ENCODE measurements at places on chromosomes 7 and 10.

DNA sequence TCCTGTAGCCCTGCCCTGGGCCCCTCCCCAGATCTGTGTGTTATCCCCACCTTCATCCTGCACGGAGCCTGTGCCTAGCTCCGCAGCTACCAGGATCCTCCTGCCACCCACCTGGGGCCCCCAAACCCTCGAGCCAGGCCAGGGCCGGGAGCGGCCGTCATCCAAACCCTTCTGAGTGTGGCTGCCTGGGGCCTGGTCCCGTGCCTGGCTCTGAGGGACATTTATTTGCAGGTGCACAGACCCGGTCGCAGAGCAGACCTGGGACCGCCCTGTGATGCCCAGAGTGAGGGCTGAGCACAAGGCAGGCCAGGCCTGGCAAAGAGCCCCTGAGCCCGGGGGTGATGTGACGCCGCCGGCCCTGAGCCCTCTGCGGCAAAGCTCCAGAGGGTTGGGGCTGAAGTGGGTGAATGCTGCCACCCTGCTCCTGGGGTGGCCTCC lies 27.4 kb upstream of the INPP5A start:
- no peak for DNase-seq

GRCh38 chr7:99258501-99258900 lies 14.1 kb upstream of the MYH16 start:
- DNase-seq: no peak

DNA sequence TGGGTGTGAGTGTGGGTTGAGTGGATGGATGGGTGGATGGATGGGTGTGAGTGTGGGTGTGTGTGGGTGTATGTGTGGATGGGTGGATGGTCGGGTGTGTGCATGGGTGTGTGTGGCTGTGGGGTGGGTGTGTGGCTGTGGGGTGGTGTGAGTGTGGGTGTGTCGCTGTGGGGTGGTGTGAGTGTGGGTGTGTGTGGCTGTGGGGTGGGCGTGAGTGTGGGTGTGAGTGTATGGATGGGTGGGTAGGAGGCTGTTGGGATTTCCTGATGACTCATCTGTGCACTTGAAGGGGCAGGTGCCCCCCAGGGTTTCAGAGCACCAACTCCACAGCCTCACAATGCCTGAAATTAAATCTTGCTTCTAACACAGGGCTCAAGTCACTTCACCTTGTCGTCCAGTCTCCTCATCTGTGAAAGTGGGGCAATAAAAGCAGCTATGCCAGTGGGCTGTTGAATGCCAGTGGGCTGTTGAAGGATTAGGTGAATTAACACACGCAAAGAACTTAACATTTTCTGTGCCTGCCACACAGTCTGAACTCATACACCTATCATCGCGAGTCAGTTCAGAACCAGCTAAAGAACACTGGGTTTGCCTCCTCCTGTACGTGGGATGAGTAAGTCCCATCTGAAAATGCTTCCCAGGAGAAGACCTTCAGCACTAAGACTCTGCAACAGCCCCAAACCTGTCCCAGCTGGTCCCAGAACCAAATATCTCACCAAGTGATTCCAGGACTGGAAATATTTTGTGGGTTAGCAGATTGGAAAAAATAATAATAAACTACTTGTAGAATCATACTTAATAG lies 32.0 kb downstream of the SFMBT2 start:
- no peak for DNase-seq

- DNase-seq: no peak
These were observed 156.8 kb upstream of the FRMD4A start for GRCh38 chr10:14487488-14487883.

- DNase-seq: no peak
These were observed 144.9 kb upstream of the AHR start for GRCh38 chr7:17153536-17153935.

DNA sequence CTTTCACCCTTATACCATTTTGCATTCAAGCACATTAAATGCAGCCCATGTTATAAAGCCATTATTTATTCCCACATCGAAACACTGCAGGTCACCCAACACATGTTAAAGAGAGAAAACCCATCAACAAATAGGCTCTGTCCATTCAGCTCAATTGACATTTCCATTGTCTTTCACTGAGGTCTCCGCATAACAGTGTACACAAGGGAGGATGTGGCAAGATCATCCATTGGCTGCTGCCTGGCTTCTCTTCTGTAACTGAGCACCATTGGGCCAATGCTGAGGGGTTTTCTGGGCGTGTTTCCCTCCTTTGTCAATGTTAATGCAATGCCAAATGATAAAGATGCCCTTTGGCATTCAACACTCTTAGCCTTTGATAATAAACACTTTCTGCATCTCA lies 278.1 kb upstream of the SP4 start:
- DNase-seq: no peak

DNA sequence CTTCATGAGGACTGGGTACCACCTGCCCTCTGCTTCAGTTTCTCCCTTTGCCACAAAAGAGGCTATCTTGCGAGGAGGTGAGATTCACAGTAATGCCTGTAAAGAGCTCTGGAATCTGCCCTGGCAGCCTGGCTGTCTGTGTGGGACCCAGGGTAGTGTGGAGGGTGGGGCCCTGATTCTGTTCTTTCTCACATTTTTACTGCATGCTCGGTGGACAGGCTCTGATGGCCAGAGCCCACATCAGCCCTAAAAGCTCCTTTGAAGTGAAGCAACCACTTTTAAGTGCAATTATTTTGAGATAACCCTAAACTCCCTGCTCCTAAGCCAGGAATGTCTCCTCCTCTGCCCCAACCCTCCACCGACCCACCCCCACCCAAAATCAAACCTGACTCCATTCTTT lies 92.1 kb upstream of the PODXL start:
- no peak for DNase-seq

- no peak for DNase-seq
These were observed 30.0 kb downstream of the NUDT1 start for GRCh38 chr7:2272031-2272430.

GRCh38 chr7:114431189-114431588 lies 16.6 kb downstream of the FOXP2 start:
- no peak for DNase-seq

DNA sequence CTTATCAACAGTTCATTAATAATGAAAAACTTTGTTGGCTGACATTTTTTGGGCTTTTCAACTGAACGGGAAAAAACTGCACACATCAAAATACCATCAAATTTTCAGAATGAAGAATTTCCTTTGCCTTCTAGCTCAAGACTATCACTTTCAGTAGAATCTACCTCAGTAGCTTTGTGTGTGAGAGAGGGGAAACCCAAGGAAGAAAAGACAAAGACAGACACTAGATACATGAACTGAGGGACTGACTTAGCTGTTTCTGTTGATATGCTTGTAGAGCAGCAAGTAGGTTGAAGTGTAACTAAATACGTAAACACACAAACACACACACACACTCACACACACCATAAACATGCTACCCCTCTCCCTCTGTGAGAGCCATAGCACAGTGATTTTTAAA lies 257.1 kb downstream of the CDK14 start:
- no peak for DNase-seq

- DNase-seq: no peak
These were observed 72.5 kb upstream of the CC2D2B start for GRCh38 chr10:95835149-95835860.

DNA sequence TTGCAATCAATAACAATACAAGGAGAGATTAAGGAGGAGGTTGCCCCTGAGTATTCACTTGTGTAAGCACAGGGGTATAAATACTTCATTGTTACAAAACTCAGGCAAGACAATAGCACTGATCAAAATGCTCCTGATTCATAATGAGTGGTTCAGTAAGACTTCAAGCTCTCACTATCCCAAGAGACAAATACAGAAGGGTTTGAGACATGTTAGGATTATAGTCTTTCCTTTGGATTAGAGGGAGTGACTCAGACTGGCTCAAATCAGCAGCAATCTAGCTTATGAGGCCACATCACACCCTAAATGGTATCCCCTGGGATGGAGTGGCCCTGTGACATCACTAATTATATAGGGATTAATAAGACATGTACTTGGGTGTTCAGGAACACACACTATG lies 167.2 kb upstream of the HGF start:
- no peak for DNase-seq

DNA sequence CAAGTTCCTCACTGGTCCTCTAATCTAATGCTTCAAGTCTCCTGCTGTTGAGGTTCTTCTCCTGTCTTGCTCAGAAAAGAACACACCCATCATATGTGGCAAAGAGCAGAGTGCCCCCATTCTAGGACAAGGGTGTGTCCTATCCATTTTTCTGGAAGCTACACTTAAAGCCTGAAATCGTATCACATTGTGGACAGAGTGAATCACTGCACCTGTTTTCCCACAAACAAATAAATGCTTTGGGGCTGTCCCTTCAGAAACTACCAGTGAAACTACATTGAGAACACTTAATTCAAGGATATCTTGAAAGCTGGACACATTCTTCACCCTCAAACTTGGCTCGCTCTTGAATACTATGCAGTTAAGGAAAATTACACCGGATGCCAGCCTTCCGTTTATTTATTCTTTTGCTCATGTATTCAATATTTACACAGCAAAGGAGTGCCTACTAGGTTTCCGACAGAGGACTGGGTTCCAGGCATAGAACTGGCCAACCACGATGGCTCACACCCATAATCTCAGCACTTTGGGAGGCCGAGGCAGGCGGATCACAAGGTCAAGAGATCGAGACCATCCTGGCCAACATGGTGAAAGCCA lies 473.0 kb downstream of the GALNT17 start:
- no peak for DNase-seq

GRCh38 chr7:96649981-96650380 lies 59.7 kb downstream of the SEM1 start:
- no peak for DNase-seq

DNA sequence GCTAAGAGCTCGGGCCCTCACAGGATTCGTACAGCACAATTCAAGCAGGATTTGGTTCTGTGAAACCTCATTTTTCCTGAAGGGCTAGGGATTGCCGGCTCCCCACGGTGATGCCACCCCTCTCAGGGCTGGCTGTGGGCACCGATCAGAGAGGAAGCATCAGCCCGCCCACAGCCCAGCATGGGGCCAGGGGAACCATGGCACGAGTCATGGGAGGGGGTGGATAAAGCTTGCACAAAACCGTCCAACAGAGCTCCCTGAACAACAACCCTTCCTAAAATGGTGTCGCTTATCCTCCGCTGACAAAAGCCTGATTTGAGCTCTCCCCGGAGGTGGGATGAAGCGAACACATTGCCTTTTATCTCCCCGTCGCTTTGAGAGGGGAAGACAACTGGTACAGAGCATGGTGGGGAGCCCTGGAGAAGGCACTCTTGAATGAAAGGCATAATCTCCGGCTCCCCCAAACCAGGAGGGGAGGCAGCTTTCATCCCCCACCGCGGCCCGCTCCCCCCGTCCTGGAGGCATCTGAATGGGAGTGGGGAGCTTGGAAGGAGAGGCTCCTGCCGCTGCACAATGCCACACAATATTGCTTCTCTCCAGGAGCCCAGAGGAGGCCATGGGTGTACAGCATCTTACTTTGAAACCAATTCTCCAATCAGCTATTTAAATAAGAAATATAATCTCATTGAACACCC lies 144.0 kb downstream of the RPS24 start:
- DNase-seq: no peak

GRCh38 chr7:120740348-120740747 lies 117.6 kb downstream of the TSPAN12 start:
- DNase-seq: no peak

DNA sequence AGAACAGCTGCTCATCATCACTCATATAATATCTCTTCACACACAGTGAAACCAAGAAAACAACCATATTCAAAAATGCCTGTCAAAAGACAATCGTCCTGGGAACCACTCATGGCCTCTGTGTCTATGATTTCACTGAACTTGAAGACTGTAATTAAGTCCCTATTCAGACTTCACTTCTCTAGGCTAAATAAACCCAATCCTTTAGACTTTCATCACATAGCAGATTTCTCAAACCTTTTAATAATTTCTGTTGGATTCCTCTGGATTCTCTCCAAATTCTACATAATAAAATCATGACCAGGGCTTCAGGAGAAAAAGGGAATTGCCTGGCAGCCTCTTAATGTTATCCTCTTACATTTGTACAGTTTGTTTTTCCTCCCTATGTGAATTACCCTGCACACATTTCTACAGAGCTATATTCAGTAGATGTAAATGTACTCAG lies 201.1 kb downstream of the LRRN3 start:
- no peak for DNase-seq

DNA sequence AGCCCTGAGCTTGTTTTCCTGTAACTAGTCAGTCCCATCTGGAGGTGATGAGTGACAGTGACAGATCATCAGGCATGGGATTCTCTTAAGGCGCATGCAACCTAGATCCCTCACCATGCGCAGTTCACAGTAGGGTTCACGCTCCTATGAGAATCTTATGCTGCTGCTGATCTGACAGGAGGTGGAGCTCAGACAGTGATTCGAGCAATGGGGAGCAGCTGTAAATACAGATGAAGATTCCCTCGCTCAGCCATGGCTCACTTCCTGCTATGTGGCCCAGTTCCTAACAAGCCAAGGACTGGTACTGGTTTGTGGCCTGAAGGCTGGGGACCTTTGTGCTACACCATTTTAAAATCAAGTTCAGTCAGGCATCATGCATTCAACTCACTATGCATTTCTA lies 221.7 kb downstream of the KIAA1217 start:
- DNase-seq: no peak

DNA sequence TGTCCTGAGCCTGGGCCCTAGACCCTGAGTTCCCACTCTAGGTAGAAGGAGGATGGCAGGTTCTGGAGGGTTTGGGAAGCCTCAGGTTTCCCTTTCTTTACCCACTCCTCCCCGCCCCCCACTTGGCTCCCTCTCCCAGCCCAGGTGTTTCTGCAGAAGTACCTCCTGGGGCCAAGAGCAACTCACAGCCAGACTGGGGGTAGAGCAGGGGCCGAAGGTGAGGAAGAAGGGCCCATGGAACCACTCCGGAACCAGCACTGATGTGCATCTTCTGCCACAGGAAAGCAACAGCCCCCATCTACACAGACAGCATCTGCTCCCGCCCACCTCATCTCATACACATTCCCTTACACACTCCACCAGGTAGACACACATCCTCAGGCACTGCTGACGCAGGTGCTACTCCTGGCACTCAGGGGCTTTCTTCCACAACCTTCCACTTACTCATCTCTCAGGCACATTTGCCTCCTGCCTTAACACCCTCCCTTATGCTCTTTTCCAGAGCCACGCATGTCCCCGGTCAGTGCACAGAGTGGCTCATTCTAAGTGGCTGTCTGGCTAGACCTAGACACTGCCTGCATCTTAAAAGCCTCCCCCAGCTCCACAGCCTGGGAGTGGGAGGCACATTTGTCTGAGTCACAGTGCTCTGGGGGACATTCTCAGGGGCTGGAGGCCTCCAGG lies 1.8 kb downstream of the EPHB6 start:
- no peak for DNase-seq

GRCh38 chr7:4739528-4739992 lies 35.9 kb upstream of the AP5Z1 start:
- no peak for DNase-seq
